ENCODE measurements at places on chromosomes 6 and 20.

- ATAC-seq, result no peak
Measured at GRCh38 chr20:16955971-16956370, 207.8 kb downstream of the OTOR start.

DNA sequence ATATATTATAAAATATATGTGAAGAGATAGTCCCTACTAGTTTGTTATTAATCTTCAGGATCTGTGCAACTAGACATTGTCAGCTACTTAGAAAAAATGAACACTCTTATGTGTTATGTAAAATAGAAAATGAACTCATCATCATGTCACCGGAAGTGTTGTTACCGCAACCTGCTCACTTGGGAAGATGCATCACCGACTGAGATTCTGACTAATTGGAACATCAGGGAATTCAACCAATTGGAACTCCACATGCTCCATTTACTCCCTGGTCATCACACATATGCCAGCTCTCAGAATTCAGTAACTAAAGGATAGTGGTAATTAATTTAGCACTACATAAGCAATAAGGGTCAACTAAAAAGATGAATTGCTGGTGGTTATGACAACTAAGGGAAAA, 16.7 kb upstream of the B3GAT2 start:
- ATAC-seq, result no peak

DNA sequence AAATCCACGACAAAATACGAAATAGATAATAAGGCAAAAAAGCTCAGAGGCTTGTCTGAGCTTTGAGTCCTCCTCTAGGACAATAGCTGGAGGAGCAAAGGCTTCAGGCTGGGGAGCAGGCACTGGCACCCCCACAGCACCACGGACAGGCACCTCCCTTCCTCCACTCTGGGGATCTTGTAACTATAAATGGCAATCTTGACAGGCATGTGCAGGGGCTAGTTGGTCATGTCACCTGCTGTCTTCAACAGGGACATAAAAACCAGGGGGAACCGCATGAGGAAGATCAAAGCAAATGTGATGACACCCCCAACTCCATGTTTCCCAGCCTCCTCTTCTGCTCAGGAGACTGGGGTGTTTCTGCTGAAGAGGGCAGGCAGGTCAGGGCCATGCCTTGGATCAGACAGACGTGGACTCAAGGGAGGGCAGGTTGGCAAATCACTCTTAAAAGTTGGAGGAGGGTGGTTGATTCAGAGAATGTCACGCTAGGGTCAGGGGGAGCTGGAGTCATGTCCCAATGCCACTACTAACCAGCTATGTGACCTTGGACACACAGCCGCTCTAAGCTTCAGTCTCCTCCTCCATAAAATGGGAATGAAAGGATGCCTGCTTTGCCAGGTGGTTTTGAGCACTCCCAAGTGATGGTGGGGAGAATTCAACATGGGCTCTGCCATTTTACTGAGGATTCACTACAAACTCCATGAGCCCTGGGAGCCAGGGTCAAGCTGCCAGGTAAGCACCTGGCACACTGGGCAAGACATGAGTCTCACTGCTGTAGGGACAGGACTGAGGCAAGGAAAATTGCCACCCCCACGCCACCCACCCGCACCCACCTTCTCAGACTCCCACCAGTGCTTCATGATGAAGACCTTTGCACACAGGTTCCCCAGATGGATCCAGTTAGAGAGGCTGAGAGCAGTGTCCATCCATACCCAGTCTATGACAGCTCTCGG, 48.0 kb downstream of the NPEPL1 start:
- ATAC-seq, result peak; percentile 20

DNA sequence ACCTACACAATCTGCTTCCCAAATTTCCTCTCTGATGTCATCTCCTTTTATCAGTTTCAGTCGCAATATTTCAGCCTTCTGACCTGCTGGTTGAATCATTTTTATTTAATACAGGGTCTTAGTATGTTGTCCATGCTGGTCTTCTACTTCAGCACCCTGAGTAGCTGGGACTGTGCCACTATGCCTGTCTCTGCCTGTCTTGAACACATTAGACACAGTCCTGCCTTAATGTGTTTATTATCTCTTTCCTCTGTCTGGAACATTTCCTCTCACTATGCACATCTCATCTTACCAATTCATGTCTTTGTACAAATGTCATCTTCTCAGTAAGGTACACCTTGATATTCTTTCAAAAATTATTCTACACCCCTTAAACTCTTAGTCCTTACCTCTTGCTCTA, 106.5 kb downstream of the THEMIS start:
- ATAC-seq, result no peak

- ATAC-seq, result peak; percentile 51
Measured at GRCh38 chr6:96610019-96610418, 47.1 kb downstream of the FHL5 start.

DNA sequence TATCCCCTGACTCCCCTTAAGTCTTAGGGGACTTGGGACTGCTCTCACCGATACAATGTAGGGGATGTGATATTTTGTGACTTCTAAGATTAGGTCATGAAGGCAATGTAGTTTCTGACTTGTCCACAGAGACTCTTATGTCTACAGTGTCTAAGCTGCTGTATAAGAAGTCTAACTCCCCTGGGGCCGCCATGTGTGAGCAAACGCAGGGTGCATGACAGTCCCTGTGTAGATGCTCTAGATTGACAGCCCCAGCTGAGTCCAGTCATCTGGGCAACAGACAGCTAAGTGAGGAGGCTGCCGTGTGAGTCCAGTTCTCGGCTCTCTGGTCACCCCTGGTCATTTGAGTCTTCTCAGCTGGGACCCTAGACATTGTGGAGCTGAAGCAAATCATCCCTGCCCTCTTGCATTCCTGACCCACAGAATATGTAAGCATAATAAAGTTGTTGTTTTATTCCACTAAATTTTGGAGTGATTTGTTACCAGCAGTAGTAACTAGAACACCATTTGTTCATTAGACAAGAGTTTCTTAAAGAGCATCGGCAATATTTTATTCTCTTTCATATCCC, 743.3 kb upstream of the CHD6 start:
- no peak for ATAC-seq

DNA sequence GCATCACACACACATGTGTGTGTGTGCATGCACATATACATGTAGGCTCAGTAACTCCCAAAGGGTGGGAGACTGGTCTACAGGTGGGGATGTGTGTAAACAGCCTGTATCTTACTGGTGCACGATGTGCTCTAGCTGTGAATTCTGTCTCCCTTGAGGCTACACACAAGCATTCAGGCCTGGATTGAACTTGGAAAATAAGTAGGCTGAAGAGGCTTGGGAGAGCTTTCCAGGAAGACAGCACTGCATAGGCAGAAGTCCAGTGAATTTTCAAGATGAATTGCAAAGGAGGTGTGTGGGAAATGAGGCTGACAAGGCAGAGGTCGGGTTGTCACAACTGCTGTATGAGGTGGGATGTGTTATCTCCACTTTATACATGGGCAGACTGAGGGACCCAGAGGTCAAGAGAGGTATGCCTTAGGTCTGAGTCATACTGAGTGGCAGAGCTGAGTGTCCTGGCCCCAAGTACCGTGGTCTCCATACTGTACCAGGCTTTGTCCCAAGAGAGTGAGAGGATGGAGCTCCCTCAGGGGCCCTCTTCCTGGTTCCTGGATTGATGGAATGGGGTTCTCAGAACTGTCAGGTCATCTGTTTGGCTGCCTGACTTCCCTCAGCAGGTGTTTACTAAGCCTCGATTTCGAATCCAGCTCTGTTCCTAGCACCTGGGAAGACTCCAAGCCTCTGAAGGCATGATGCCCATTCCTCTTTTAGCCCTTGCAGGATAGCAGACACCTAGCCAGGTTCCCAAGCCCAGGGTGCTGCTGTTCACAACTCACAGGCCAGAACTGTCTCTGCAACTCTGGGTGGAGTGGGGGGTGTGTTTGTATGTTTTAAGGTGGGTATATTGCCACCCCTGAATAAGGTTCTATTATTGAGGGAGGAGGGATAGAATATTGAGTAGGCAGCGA, 14.4 kb downstream of the SNPH start:
- ATAC-seq, result no peak

DNA sequence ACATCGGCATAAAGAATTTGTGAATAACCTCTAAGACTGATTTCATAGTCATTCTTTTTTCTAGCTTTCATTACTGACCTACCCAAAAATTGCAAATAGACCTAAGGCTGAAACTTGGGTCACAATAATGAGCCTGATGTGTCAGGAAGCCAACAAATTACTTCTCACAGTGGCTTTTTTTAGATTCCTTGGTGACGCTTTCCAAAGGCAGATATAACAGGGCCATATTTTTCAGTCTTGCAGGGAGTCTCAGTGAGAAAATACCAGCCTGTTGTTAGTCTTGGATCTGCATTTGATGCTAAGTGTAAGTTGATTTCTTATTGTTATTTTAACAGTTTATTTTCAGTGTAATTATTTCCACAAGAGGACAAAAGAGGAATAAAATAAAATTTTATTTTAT, 179.7 kb downstream of the KHDC1L start:
- no peak for ATAC-seq

- no peak for ATAC-seq
Measured at GRCh38 chr6:131116755-131117360, 18.4 kb upstream of the AKAP7 start.

DNA sequence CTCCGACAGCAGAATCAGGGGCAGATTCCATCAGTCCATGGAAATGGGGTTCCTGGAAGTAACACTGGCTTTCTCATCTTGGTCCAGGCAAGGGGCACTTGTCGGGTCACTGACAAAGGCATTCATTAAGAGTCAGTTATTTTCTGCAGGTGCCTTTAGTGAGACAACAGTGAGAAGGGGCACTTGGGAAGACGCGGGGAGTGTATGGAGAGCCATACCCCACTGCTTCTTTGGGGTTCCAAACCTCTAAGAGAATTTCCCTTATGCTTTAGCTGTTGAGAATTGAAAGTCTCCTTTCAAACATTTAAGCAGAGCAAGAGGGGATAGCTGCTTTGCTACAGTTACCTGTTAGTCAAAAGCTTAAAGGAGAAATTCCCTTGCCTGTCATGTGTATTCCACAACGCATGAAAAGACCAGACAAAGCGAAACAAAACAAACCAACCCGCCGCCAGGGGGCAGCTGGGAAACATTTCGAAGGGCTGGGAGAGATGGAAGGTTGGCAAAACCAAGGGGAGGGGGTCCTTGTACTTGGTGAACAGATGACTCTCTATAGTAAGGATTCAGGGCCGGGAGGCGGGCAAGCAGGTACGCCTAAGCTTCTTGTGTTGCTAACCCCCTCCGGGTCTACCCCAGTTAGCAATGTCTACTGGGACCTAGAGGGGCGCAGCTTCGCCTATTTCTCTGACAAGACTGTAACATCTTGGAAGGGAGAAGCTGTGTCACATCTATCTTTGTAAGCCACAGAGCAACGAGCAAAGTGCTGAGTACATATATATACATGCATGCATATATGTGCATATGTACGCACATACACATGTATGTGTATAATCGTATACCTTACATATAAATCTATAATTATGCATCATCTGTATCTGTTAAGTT, 474.9 kb upstream of the AGPAT4 start:
- ATAC-seq, result no peak

DNA sequence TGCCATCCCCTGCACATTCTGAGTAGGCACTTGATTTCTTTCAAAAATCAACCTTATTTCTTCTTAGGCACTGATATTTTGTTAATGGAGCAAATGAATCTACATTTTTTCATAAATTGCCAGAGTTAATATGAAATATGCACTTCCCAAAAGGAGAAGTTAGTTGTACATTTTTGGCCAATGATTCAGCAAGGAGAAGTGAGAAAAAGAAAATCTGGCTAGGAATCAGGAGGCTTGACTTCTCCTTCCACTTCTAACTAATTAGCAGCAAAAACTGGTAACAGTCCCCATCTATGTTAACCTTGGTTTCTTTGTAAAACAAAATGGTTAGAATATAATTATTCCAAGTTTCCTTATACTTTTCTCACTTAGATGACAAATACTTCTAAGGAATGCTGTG, 7.0 kb upstream of the DSE start:
- ATAC-seq, result no peak

GRCh38 chr6:111589366-111589765, 16.3 kb downstream of the TRAF3IP2 start:
- ATAC-seq, result no peak

DNA sequence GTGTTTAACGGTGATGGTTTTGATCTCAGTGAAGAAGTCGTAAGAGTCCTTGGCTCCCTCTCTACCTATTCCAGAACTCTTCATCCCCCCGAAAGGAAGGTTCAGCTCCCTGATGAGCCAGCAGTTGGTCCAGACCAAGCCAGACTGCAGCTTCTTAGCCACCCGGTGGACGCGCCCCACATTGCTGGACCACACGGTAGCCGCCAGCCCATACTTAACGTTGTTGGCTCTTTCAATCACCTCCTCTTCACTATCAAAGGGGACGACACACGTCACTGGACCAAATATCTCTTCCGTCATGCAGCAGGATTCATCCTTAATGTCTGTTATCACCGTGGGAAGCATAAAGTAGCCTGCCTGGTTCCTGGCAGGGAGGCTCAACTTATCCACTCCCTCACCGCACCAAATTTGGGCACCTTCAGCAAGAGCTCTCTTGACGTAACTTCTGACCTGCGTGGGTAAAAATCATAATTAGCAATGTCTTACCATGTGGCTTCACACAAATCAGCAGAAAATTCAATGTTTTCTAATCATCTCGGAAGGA, 31.4 kb downstream of the ALDH8A1 start:
- no peak for ATAC-seq

DNA sequence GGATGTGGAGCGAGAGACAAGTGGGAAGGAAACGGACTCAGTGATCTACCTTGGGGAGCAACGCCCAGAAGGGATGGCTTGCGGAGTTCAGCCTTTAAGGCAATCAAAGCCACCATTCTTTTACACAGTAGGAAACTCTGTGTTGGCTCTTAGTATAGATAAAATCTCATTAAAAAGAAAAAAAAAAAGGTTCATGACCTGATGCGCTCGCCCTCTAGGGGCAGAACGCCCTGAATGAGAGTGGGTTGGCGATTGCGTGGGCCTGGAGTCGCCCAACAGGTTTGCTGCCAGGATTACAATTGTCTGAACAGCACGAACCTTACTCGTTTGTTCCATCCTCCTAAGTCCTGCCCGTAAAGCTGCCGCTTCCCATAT, 1.2 kb downstream of the TPD52L1 start:
- ATAC-seq, result peak; percentile 15

DNA sequence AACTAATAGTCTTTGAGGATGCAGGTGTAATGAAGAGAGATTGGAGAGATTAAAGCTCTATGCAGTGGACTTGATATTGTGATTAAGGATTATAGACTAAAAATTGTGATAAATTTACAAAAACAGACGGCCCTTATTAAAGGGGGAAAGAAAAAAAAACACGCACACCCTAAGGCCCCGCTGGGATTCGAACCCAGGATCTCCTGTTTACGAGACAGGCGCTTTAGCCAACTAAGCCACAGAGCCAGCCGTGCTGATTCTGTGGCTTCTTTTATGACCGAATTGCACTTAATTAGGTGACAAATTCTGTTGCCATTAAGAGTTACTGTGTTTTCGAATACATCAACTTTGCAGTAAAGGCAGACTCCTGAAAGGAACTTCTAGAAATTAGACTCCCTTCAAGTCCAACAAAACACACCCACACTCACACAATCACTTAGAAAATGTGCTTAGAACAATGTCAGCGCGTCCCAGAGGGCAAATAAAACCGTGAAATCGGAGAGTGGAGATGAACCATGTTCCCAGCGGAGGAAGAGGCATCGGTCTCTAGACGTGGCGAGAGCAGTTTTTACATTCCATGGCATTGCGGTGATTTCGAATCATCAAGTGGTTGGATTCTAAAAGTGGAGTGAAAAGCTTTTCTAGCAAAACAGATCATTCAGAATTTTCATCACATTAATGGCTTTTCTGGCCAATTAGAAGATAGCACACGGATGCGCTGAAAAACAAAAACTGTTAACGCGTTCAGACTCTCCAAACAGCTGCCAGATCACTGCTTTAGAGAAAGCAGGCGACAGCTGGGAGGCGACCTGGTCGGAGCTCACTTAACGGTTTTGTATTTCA, 122.6 kb downstream of the GPX5 start:
- no peak for ATAC-seq

Data from stimulated activated memory B cell treated with anti-CD40 and anti-IgM and Interleukin-4, amounts not matched to agents 10 μg/mL and 1 μg/mL and 100 μg/mL, for 72 hours (primary cell).